Epithelial cell of esophagus (primary cell): ENCODE measurements at places on chromosomes 7 and 10.

GRCh38 chr7:140616328-140616727 is 24.3 kb downstream of the DENND2A start:
- no peak for DNase-seq

DNA sequence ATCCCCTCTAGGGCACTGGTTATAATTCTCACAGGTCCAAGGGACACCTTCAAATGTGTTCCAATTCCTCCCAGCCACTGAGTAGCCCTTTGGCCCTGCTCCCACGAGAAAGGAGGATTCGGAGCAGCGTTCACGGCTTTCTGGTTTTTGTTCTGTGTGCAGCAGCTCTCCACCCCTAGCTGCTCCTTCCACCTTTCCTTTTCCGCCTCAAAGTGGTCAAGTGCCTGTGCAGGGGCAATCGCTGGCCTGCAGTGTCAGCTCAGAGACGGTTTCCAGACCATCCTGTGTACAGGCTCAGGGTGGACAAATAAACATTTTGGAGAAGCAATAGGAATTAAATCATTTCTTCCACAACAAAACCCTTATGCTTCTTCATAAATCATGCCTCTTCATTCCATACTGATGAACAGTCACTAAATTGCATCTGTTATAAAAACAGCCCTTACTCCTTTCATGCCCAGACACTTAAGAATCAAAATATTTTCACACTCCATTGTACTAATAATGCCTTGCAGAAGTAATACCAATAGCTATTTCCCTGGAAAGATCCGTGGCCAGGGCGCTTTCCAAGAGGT is 1.1 kb downstream of the KIAA1549 start:
- peak; percentile 16 for DNase-seq

GRCh38 chr10:99276848-99277486 is 41.3 kb upstream of the HPSE2 start:
- peak; percentile 25 for DNase-seq

GRCh38 chr7:117767951-117768350 is 105.3 kb downstream of the CTTNBP2 start:
- DNase-seq = no peak

GRCh38 chr10:132429281-132430230 is 32.6 kb downstream of the PWWP2B start:
- DNase-seq = no peak

DNA sequence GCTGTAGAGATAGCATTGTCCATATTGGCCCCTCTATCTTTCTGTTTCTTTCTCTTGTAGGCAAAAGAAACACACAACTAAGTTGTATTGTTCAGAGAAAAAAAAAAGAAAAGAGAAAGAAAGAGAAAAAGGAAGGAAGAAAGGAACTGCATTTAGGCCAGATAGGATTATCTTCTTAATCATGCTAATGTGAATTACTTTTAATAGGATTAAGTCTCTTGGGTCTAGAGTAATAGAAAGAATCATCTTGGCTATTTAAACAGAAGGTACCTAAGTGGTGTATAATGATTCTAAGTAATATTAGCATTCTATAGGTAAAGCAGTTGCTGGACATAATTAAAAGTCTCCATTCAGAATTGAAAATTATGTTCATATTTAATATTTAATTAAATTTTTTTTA is 42.2 kb downstream of the GPR85 start:
- no peak for DNase-seq

DNA sequence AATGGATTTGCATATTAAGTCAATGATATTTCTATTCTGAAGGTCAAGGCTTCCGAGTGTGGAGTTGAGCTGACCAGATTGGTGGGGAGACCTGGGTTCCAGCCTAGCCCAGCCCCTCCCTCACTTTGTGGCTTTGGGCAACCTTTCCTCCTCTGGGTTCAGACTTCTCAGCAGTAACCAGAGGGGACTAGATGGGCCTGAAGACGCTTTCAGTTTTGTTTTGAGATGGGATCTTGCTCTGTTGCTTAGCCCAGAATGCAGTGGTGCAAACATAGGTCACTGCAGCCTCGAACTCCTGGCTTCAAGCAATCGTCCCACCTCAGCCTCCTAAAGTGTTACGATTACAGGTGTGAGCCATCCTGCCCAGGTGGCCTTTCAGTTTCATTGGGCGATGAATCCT is 68.1 kb upstream of the LEP start:
- DNase-seq = no peak

DNA sequence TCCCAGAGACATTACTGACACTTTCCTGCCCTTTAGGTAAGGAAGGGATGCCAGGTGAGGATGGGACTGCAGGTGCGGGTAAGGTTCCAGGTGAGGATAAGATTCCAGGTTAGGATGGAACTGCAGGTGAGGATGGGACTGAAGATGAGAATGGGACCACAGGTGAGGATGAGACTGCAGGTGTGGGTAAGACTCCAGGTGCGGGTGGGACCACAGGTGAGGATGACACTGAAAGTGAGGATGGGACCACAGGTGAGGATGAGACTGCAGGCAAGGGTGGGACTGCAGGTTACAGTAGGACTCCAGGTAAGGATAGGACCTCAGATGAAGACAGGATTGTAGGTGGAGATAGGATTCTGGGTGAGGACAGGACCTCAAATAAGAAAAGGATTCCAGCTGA is 322.3 kb downstream of the WDR37 start:
- DNase-seq = no peak

- DNase-seq = peak; percentile 97
These were observed 80.9 kb upstream of the DYNC1I1 start for GRCh38 chr7:95691464-95691863.

- DNase-seq = no peak
These were observed 41.4 kb upstream of the SLC26A5 start for GRCh38 chr7:103487419-103487818.

DNA sequence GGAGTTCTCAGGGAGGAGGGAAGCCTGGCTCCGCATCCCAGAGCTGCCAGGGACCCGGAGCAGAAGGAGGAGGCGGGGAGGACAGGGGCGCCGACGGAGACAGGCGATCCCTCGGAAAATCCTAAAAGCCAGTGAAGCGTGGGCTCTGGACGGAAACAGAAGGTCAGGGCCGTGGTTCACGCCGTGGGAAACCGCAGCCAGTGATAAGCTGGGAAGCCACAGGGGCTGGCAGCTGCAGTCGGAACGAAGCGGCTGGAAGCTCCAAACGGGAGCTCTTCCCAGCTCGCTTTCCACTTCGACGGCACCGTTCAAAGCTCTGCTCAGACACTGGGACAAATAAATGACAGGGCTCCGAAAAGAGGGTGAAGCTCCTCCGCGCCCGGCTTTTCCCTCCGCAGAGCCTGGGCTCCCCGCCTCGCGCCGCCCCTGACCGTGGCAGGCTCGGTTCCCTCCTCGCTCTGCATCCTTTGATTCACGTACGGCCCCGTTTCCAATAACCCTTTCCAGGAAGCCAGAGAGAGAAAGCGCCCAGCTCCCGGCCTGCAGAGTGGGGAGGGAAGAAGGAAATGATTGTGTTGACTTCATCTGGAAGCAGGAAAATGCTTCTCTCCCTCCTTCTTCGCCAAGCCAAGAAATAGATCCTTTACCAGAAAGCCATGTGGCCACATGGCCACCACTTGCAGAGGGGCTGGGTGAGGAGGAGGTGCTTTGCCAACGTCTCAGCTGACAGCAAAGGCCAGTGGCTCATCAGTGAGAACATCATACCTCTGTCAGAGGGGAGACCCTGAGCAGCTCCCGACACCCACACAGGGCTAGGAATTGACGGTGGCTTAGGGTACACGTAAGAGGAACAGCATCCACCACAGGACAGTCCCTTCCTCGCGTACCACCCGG is 57.4 kb downstream of the ADRB1 start:
- peak; percentile 27 for DNase-seq

DNA sequence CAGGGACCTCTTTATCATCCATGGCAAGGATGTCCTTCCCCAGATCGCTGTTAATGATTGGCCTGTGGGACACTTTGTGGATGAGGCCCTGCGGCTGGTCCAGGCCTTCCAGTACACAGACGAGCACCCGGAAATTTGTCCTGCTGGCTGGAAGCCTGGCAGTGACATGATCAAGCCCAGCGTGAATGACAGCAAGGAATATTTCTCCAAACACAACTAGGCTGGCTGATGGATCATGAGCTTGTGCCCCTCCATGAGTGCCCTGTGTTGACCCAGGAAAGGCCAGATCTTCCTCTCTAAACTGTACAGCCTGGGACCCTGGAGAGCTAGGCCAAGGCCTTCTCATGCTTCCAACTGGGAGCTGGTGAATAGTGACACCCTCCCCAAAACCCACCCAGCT is 124.1 kb downstream of the CUL2 start:
- DNase-seq = no peak

DNA sequence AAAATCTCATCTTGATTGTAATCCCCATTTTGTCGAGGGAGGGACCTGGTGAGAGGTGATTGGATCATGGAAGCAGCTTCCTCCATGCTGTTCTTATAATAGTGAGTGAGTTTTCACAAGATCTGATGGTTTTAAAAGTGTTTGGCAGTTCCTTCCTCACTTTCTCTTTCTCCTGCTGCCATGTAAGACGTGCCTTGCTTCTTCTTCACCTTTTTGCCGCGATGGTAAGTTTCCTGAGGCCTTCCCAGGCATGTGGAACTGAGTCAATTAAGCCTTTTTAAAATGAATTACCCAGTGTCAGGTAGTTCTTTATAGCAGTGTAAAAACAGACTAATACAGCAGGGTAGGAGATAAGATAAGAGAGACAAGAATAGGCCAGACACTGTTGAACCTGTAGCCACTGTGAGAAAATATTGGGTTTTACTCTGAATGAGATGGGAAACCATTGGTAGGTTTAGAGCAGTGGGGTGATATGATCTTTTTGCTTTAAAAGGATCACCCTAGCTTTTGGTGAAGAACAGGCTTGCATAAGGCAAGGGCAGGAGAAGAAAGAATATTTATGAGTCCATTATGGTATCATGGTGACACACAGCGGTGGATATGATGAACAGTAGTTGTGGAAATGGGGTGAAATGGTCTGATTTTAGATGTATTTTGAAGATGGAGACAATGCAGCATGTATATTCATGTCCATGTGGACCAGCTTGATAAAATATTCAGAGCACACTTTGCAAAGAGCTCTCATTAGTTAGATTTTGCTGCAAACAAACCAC is 11.5 kb downstream of the OR6B1 start:
- no peak for DNase-seq

DNA sequence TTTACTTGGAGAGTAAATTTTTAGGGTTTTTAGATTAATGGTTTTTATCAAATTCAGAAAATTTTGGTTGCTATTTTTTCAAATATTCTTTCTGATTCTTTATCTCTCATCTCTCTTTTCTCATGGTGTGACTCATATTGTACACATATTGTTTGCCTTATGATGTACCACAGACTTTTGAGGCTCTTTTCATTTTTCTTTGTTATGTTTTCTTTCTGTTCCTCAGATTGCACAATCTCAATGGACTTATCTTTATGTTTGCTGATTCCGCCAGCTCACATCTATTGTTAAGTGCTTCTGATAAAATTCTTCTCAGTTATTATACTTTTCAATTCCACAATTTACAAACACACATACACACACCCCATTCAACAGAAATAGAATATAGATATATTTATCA is 168.2 kb upstream of the IGFBP3 start:
- DNase-seq = no peak

- no peak for DNase-seq
These were observed 80.6 kb downstream of the ORC5 start for GRCh38 chr7:104127204-104127603.

GRCh38 chr7:77667459-77668086 is 28.7 kb upstream of the RSBN1L start:
- no peak for DNase-seq

GRCh38 chr10:71439670-71440425 is 43.1 kb downstream of the CDH23 start:
- DNase-seq = no peak

GRCh38 chr7:155919391-155920067 is 107.3 kb upstream of the SHH start:
- DNase-seq = no peak

GRCh38 chr7:17822547-17823173 is 117.6 kb downstream of the SNX13 start:
- no peak for DNase-seq

GRCh38 chr7:159321278-159321677 is 176.6 kb upstream of the VIPR2 start:
- DNase-seq = no peak
